Activated T-cell treated with anti-CD3 and anti-CD28 coated beads, Interleukin-2, amount 50 U/mL, for 48 hours (primary cell): ENCODE measurements at places on chromosomes 6 and 20.

GRCh38 chr6:121321282-121321681, 13.0 kb downstream of the TBC1D32 start:
- no peak for DNase-seq

DNA sequence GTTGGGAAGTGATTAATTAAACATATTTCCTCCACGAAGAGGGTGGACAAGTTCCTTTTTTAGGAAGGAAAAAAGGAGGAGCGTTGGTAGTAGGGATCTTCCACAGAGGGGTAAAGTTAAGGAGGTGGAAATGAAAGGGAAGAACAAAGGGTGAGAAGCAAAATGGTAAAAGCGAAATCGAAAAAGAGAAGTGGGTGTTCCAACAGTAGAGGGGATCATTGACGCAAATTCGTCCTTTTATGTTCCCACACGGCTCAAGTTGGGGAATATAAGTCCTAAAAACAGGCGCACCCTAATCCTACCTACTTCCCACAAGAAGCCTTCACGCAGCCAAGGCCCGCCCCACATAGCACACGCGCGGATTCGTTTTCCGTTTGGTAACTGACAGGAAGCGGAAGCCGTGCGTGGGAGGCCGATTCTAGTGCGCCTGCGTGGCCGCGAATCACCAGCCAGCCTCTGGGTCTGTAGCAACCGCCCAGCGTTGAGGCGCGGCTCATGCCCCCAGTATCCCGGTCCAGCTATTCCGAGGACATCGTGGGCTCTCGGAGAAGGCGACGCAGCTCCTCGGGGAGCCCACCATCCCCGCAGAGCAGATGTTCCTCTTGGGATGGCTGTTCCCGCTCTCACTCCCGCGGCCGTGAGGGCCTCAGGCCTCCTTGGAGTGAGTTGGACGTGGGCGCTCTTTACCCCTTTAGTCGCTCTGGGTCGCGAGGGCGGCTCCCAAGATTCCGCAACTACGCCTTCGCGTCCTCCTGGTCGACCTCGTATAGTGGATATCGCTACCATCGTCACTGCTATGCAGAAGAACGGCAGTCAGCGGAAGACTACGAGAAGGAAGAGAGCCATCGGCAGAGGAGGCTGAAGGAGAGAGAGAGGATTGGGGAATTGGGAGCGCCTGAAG, at the start of gene NKAPL:
TSS of gene NKAPL (plus strand) at position 421 of the 901 bp plus-strand sequence. CDS start at position 496, 75 bp downstream.
- peak; percentile 77 for DNase-seq

- no peak for DNase-seq
These were observed 89.7 kb downstream of the LY86 start for GRCh38 chr6:6678185-6678671.

- no peak for DNase-seq
These were observed 215.3 kb downstream of the FOXA2 start for GRCh38 chr20:22369100-22369499.

DNA sequence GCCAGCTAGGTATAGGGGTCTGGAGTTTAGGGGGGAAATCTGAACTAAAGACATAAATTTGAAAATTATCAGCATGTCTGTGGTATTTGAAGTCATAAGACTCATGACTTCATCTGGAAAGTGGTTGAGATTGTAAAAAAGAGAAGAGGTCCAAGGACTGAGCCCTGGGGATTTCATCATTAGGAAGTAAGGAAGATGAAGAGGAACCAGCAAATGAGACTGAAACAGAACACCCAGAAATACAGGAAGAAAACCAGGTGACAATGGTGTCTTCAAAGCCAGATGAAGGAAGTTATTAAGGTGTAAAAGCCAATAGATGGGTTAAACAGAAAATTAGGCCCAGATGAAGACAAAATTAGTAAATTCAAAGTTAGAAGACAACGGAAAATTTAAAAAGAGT, 49.1 kb upstream of the UBR2 start:
- DNase-seq, result no peak

DNA sequence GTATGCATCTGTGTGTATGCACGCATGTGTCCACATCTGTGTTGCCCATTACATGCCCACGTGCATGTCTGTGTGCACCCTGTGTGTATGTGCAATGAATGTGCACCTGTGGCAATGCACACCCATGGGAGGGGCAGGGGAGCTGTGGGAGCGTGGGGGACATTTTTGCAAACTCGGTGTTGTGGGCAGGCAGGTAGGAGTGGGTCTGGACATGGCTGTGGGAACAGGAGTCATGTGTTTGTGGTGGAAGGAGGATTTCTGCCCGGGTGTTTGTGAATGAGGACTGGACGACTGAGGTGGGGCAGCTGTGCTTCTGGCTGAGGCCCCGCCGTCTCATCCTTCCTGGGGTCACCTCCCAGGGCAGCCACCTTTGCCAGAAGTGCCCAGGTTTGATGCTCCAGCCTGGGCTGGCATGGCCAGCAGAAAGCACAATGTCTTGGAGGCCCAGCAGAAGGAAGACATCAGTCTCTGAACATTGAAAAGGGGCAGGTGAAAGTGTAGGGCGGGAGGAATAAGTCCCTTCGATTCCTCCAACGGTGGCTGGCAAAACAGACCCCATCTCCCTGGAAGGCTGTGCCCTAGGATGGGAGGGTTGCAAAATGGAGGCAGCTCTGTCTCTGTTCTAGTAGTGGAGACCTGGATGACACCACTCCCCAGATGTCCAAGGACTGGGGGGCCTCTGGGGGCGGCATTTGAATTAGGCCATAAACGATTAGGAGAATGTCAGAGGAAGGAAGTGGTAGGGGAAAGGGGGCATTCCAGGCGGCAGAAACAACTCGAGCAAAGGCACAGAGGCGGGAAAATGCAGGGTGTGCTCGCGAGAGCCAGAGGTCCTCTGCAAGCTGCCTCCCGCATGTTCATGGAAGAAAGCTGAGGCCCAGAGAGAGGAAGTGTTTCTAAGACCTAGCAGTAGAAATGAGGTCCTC, 19.1 kb upstream of the ARMC12 start:
- peak; percentile 31 for DNase-seq

- no peak for DNase-seq
These were observed 23.3 kb upstream of the NHSL1 start for GRCh38 chr6:138522611-138523010.

DNA sequence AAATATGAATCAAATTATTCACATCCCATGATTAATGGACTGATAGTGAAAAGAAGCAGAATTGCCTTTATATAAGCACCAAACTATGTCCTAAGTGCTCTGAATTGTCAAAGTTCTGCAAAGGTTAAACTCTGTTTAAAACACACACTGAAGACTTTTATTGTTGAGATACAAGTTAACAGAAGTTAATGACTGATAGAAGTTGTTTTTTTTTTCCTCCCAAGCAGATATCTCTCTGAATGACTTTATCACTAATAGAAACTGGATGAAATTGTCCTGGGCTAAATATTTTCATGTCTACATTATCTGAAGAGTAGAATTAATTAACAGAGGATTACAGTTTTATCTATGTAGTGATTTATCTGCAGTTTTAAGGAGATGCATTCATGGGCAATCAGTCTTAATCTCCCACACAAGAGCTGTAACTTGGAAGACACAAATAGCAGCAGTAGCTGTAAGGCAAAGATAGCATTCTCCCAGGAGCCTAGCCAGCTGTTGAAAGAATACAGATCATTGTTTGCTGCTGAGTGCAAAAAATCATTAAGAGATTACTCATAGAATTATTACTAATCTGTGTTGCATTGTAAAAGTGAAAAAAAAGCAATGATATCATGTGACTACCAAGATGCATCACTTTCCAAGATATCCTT, 49.9 kb downstream of the BMP5 start:
- no peak for DNase-seq

GRCh38 chr6:148848915-148849314, 102.1 kb downstream of the UST start:
- no peak for DNase-seq

- no peak for DNase-seq
These were observed 65.5 kb upstream of the TNFAIP3 start for GRCh38 chr6:137801352-137802114.

- no peak for DNase-seq
These were observed 47.7 kb downstream of the AKAP7 start for GRCh38 chr6:131182991-131183425.

DNA sequence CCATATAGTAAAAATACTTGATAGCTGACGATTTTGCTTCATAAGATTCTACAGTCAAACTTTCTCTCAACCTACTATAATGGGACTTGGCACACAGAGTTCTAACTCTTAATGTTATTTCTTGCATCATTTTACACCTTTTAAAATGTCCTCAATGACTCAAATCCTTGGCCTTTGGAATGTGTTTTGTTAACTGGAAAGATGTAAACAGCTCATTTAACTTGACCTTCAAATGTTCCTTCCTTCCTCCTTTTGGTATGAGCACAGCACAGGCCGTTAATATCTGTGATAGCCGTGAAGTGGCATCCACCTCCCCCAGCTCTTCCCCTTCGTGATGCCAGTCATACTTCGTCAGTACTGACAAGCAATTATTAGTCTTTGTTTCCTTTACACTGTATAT, 972.0 kb upstream of the CITED2 start:
- no peak for DNase-seq

- DNase-seq, result no peak
These were observed 26.1 kb upstream of the HLA-E start for GRCh38 chr6:30463242-30463641.

GRCh38 chr20:41304424-41305079, 13.0 kb downstream of the ZHX3 start:
- no peak for DNase-seq
